Osteoblast (primary cell): ENCODE measurements at places on chromosomes 6 and 20.

GRCh38 chr20:40551125-40551530 is 137.9 kb downstream of the MAFB start:
- no peak for DNase-seq

DNA sequence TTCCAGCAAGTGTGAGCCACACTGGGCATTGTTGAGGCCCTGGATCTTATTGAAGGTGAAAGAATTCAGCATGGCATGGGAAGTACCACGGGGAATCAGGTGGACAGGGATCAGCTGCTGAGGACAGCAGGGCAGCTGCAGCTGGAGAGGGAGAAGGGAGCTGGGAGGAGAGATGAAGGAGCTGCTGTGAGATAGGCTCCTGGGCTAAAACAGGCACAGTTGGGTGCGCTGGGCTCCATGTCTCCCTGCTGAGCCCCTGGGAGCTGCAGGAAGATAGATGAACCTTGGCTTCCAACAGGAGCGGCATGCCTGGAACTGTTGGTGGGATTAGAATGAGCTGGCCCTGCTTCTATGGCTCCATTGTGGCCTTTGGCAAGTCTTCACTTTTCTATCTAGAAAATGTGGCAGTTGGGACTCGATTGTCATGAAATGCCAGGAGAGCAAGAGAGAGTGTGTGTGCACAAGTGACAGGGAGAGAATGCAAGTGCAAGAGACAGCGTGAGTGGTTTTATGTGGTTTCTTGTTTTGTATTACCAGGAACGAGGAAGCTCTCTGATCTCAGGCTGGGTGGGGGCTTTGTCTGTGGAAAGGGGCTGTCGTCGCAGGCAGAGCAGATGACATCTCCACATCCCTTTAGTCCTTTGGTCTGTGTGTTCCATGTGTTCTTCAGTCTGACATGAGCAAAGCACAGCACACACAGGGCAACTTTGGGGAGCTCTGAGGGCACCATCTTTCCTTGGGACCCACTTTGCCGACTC is 20.4 kb downstream of the SNPH start:
- DNase-seq, result no peak

- no peak for DNase-seq
Measured at GRCh38 chr6:39891976-39892375, 42.3 kb downstream of the MOCS1 start.

GRCh38 chr20:33645072-33645358 is 17.1 kb upstream of the C20orf144 start:
- DNase-seq, result no peak

GRCh38 chr6:804771-805170 is 111.8 kb upstream of the EXOC2 start:
- peak; percentile 29 for DNase-seq

GRCh38 chr20:15708984-15709598 is 864.2 kb downstream of the KIF16B start:
- DNase-seq, result peak; percentile 29

DNA sequence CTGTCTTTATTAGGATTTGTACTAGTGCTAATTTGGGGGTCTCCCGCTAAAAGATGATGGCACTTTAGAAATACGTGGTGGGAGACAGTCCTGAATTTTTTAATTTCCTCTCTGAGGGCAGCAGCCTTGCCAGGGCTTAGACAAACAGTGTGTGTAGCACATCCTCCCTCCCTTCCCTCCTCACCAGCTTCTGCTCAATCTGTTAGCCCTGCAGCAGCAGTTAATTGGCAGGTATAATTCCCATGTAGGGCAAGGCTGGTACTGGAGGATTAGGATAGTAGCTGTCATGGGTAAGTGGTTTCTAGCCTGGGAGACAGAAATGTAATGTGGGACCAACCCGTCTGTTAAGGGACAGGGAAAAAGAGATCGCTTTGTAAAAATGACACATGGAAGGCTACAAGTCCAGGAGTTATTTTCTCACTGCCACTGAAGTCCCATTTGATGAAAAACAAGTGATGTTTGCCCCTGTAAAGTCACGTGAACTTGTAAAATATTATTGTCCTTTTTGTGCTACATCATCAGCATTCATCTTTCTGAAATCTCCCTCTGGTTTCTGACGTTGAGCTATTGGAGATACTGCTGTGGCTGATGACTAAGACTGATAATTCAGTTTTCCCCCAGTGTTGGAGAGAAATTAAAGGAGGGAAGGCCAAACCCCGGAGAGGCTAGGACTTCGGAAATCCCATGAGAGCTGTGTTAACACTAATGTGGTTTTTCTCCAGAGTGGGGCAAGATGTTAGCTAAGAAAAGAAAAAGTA is 40.6 kb downstream of the CTNNBL1 start:
- DNase-seq, result peak; percentile 84

DNA sequence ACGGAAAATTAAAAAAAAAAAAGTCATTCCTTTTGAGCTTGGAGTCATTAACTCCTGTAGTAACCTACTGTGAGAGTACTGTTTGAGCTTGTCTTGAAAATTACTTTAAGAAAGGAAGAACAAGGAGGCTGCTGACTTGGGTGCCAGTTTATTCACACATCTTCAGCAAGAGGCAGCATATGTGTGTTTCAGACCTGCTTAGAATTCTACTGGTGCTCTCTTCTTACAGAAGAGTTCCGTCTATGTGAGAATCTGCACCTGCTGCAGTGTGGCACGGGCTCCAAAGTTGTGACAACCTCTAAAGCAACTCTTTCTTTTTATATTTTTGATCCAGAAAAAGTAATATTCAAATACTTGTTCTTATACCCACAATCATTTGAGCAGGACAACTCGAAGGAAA is 117.4 kb upstream of the SOX4 start:
- DNase-seq, result no peak

GRCh38 chr20:38426006-38426897 is 8.9 kb downstream of the SNHG17 start:
- DNase-seq, result peak; percentile 97

DNA sequence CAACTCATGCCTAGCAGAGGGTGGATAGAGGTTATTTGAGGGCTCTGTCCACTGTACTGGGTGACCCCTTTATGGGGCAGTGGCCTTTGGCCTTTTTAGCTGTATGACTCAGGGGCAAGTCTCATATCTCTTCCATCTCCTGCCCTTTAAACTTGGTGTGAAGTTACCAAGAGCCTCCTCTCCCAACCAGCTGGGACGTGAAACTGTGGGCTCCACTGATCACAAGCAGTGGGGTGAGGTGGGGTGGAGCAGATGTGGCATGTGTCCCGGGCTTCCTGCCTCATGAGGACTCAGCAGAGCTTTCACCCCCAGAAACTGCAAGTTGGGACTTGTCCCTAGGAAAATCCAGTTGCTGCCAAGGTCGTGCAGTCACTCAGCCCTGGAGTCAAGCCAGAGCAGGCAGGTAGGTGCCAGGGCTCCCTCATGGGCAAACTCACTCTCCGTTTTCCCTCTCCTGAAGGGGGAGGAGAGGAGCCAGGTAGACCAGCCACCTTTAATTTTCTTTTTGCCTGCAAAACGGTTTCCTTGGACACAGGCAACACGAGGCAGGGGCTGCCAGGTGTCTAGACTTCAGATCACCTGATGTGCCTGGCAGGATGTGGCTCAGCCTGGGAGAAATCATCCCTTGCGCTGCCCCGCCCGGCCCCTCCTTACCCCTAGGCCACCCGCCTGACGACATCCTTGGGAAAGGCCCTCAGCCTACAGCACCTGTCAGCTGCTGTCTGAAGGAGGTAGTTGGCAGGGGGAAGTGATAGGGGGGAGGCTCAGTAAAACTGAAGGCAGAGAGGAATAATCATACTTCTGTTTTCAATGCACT is 4.0 kb downstream of the CDKN1A start:
- peak; percentile 47 for DNase-seq

- no peak for DNase-seq
Measured at GRCh38 chr6:139871803-139872510, 497.5 kb upstream of the CITED2 start.

- no peak for DNase-seq
Measured at GRCh38 chr6:74458536-74458935, 747.3 kb downstream of the COL12A1 start.

DNA sequence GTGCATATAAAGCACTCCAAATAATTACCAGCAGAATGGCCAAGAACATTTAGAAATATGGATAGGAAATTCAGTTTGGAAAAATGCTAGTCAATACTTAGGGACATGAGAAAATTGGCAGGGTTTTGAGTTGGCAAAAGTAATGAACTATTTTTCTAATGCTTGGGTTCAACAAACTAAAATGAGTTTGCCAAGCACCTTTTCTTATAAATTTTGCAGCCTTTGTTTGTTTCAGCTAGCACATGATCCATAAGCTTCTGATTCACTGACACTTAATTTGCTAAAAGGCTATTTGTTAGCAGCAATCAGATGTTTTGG is 324.8 kb downstream of the QKI start:
- DNase-seq, result no peak

DNA sequence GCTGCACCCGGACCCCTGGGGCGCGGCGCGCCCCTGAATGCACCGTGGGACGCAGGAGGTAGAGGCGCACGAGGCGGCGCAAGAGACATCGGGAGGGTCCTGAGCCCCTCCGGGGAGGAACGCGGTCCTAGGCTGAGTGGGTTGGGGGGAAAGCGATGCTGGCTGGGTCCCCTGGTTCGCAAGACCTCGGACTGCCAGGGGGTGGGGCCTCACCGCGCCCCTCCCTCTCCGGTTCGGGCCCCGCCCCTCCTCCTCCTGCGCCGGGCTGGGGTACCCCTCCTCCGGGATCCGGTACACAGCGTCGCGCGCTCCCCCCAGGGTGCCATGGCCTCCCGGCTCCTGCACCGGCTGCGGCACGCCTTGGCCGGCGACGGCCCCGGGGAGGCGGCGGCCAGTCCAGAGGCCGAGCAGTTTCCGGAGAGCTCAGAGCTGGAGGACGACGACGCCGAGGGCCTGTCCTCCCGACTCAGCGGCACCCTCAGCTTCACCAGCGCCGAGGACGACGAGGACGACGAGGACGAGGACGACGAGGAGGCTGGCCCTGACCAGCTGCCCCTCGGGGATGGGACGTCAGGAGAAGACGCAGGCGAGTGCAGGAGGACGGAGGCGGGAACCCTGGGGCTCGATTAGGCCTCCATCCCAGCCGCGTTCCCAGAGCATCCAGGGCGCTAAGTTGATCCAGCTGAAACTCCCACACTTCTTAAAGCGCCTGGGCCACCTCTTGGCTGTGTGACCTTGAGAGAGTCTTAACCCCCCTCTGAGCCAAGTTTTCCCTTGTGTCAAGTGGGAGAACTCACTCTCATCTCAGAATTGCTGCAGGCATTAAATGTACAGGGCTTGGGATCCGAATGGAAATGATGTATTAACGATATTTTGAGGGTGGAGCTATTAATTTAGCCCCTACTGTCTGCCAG is 541 bp downstream of the SNX21 start:
- peak; percentile 94 for DNase-seq

DNA sequence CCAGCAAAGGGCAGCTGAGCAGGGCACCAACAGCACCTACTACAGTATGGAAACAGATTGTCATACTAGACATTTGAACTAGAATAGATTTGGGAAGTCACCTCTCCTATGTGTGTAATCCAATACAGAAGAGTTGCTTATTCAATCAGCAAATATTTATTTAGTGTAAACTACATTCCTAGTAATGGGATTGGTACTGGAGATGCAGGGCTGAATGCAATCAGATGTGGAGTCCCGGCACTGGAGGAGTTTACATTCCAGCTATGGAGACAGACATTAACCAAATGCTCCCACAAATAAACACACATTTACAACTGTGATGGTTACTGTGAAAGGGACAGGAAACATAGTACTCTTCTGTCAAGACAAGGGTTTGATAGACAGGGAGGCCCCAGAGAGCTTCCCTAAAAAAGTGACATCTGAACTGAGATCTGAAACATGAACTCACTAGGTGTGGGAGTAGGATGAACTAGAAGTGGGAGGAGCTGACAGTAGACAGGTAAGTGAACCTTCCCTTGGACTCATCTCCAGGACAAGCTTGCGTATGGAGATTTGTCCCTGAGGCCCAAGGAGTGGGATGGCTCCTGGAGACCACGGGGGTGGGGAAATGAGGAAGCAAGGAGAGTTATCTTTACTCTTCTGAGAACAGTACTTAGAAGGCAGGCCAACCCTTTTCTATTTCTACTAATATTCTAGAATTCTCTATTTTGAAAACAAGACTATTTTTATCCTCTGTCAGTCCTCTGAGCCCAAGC is 420.5 kb downstream of the MAFB start:
- DNase-seq, result no peak

GRCh38 chr20:11153819-11154218 is 480.0 kb upstream of the JAG1 start:
- peak; percentile 48 for DNase-seq

GRCh38 chr20:826695-827323 is 6.7 kb upstream of the FAM110A start:
- DNase-seq, result no peak

GRCh38 chr20:64102647-64103354 is 4.6 kb downstream of the NPBWR2 start:
- DNase-seq, result no peak

DNA sequence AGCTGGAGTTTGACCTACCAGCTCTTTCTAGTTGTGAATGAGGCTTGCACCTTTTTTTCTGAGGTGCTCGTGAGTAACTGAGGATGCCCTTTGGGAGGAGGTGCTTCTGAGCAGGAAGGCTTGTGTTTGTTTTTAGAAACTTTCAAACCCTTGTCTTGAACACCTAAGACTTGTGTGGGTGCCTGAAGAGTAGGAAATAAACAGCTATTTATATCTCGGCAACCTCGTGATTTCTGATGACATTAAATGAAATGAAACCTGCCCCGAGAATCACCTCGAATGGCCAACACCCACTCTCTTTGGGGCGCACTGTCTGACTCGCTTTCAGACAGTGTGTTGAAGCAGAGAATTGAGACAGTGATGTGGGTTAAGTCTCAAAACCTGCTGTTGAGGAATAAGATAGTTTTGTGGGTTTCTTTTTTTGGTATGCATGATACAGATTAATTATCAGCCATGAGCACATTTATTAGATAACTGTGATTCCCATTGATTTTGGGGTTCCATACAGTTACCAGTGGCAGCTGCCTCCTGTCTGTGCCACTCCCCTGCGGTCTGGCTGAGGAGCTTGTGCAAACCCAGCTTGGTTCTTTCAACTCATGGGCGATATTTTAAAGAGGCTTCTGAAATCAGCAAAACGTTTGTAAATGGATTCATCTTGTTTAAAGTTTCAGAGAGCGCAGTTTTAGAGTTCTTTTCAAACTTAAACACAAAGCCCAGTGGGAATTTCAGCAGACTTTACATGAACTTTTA is 8.4 kb downstream of the IRF4 start:
- no peak for DNase-seq

DNA sequence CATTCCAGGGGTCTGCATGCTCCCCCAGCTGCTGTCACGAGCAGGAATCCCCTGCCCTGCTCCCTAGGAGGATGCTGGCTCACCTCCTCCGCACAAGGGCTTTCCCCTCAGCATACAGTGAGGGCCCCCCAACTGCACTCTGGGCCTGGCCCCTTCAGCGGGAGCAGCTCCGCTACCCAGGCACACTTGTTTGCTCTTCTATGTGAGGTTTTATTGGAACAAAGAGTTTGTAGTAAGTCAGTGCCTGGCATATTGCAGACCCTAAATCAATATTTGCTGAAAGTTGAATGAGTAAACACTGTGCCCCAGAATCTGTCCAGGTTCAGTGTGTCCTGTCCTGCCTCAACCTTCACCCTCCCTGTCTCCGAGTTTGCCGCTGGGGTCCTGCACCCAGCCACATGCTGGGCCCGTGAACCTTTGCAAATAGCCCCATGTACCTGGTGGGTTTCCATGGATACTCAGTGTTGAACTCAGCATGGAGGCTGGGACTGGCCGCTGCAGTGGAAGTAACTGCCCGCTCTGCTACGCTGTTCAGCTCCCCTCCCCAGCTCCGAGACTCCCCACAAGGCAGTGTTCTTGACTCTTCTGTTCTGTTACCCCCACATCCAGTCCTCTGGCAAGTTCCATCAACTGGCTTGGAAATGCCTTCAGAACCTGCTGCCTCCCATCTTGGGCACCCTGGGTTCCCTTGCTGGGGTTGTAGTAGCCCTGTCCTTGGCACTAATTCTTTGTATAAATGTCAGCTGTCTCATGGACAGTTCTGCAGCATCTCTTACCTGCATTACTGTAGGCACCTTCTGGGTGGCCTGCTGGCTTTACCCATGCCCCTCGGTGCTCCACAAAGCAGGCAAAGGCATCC is 15.7 kb downstream of the SLC22A1 start:
- DNase-seq, result peak; percentile 35
